ENCODE measurements at places on chromosomes 5 and 9.
A peak's percentile ranks its signal among the peaks of the same experiment; 100 is the strongest.

- no peak for DNase-seq
These were observed 13.6 kb upstream of the OLFM1 start for GRCh38 chr9:135073741-135074305.

DNA sequence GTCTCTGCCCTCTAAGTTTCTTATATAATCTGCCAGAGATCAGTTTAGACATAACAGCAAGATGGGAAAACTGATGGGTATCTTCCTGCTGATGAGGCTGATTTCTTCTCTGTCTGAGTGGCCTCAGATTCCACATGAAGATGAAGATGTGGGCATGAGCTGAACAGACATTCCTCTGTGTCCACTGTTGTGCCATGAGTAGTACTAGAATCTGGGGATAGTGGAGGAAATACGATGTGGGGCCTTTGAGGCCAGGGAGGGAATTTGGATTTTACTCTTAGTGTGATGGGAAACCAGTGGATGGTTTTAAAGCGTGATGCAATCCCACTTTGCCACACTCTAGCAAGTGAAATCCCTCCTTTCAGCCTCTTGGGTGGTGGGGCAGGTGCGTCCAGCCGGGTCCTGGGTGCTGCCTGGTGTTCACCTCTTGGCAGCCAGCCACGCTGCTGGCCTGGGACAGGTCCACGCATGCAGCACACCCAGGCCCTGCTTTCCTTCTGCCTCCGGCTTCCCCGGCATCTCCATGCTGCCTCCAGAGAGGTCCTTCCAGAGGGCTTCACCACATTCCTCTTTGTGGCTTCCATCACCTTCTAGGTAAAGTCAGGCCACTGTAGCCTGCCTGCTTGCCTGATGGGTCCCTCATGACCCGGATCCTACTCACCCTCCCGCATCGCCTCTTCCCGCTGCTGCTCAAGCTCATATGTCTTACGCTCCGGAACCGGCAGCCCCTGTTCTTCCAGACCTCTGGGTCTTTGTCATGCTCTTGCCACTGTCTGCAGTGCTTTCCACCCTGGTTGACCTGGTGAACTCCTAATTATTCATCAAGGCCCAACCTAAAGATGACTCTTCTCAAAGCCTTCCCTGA lies 28.1 kb upstream of the SH3PXD2B start:
- DNase-seq, result no peak

- no peak for DNase-seq
These were observed 18.3 kb upstream of the ANKHD1 start for GRCh38 chr5:140383300-140383699.

DNA sequence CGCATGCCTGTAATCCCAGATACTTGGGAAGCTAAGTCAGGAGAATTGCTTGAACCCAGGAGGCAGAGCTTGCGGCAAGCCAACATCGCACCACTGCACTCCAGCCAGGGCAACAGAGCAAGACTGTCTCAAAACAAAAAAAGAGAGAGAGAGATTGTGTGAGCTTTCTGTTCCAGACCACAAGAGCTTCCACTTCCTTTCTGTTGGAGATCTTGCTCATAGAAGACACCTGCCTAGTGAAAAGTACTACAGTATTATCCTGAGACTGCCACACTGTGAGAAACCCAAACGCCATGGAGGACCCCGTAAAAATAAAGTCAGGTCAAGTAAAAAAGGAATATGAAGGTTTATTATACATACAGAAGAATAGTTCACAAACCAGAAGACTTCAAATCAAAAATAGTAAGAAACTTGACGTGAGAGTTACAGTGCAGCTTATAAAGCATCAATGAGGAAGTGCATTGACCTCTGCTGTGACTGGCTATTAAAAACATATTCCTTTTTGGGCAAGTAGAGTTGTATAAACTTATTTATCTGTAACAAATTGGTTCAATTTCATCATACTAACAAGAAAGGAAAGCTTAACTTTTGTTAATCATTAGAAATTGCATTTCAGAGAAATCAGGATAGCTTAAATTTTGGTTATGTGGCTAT lies 4.3 kb upstream of the EMB start:
- no peak for DNase-seq

- no peak for DNase-seq
These were observed at the start of gene HCN1 for GRCh38 chr5:45696206-45696836. Gene HCN1 (minus strand): TSS chr5:45696380.

- no peak for DNase-seq
These were observed 471.2 kb upstream of the ACTBL2 start for GRCh38 chr5:57953792-57954191.

- DNase-seq, result no peak
These were observed 24.3 kb upstream of the F2R start for GRCh38 chr5:76691467-76692273.

GRCh38 chr5:114448481-114448880 lies 86.6 kb downstream of the KCNN2 start:
- DNase-seq, result no peak

GRCh38 chr9:2016408-2017330 lies 1.5 kb downstream of the SMARCA2 start:
- DNase-seq, result no peak

DNA sequence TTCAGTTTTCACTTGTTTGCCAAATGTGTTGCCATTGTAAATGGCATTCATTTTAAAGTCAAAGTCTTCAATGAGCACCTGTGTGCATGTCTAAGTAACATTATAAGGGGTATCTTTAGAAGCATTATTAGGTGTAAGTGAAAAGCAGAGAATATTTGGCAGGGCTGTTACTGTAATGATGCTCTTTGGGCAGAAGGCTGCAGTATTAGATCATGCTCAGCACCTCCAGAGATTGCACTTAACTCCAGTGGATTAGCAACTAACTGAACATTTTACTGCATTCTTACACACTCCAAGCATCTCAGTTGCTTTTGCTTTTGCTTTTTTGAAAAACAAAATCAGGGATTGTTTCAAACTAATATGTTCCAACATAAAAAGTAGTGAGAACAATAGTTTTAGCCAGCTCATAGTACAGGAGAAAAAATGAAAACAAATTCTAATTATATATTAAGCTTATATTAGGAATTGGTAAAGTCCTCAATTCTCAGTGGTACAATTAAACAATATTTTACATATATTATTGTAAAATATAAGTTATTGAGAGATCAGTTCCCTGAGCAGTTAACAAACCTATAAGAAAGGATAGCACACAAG lies 1740.9 kb upstream of the CDH9 start:
- no peak for DNase-seq

- no peak for DNase-seq
These were observed 307.6 kb downstream of the MSX2 start for GRCh38 chr5:175032013-175032412.

- DNase-seq, result no peak
These were observed 4.6 kb upstream of the FCN1 start for GRCh38 chr9:134922066-134922931.

- no peak for DNase-seq
These were observed 118.9 kb upstream of the LPCAT1 start for GRCh38 chr5:1642621-1643061.

- no peak for DNase-seq
These were observed 26.0 kb upstream of the SPATA31D4 start for GRCh38 chr9:81902196-81902595.

DNA sequence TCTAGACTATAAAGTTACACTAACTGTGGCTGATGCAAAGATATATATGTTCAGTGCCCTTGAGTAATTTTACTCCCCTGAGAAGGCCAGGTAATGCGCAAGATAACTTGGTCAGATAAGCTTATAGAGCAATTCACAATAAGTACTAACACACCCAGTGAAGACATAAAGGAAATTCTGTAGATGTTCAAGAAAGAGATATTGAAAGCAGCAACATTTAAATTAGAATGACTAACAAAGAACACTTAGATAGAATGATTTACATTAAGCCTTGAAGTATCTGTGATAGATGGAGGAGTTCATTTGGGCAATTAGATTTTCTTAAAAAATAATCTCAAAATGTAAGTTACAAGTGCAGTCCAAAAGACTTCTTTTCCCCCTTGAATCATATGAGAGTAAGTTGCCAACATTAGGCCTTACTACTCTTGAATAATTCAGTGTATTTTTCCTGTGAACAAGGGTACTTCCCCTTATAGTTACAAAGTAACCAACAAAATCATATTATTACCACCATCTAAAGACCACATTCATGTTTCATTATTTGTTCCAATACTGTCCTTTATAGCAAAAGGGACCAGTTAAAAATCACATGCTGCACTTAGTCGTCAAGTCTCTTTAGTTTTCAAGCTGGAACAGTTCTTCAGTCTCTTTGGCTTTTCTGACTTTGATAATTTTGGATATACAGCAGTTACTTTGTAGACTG lies 44.4 kb upstream of the ELOVL7 start:
- no peak for DNase-seq

DNA sequence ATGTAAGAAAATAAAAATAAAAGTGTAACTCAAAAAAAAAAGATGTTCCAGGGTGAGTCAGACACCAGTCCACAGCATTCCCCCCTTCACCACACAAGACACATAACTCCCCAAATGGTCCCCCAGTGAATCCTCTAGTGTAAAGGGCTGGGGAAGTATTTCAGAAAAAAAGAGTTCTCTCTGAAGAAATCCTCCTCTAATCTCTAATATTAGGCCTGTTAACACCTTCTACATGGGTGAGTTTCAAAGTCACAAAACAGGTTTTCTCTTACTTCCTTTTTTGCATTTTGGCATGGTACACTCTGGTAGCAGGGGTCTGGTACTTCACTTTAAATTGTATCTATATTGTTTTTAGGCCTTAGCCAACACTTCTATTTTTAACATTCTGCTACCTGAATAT lies 28.2 kb downstream of the RNF145 start:
- no peak for DNase-seq

DNA sequence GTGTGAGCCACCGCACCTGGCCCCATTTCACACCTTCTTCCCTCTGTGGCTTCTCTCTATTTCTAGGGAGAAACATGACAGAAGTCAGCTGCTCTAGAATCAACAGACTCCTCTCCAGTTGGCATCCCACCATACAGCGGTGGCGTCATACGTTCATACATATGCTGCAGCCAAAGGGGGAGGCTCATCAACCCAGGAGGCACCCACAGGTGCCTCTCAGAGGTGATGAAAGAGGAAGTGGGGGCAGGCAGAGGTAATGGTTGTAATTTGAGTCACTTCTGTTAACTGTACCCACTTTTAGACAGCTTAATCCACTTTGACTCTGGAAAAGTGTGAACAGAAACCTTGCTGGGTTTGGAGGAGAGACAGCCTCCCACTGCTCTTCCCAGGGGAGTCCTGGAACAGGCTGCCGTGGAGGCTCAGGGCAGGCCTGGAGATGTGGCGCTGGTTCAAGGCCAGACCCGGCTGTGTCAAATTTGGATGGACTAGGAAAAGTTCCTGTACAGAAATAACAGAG lies 47.3 kb upstream of the SUB1 start:
- DNase-seq, result no peak

DNA sequence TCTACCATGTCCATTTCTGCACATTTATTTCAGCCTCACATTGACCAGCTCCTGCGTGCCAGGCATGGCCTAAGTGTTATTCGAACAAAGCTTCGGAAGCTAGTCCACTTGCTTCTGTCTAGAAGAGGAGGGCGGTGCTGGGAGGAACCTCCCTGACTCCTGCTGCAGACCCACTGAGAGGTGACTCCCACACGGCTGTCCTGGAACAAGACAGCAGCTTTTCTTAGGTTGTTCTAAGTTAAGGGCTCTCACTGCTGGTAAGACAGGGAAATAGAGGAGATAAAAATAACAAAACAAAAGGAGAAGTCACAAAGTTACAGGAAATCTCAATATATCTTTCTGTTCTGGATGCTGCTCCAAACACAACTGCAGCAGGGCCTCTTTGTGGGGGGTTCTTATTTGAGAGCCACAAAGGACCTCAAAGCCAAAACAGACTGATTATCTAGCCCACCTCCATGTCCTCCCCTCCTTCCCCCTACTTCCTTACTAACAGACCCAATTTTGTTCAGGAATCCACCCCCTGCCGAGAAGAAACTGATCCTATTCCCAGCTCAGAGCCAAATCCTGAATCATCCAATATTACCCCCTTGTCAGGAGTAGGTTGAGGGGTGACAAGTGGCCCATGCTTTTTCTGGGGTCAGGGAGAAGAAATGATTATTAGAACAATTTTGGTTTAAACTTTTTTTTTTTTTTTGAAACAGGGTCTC lies 28.4 kb upstream of the KCNIP1 start:
- DNase-seq, result no peak

- no peak for DNase-seq
These were observed 145.4 kb upstream of the PITX1 start for GRCh38 chr5:135179308-135179980.

DNA sequence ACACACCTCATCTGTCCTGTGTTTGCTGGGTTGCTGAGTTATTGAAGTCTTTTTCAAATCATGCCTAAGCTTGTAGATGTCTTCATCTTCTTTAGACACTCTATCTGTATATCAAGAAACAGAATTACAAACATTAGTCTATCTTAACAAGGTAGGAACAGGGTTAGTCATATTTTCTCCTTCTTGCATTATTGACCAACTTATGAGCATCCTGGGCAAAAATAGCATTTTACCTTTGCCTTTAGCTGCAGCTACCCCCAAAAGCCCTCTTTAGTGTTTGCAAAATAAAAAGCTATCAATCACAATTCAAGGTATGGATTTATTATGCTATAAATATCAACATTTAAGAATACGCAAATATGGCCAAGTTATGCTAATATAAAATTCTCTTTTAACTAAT lies 3.4 kb downstream of the PLK2 start:
- DNase-seq, result peak; percentile 54

GRCh38 chr9:72977670-72978069 lies 24.8 kb upstream of the ALDH1A1 start:
- DNase-seq, result no peak

DNA sequence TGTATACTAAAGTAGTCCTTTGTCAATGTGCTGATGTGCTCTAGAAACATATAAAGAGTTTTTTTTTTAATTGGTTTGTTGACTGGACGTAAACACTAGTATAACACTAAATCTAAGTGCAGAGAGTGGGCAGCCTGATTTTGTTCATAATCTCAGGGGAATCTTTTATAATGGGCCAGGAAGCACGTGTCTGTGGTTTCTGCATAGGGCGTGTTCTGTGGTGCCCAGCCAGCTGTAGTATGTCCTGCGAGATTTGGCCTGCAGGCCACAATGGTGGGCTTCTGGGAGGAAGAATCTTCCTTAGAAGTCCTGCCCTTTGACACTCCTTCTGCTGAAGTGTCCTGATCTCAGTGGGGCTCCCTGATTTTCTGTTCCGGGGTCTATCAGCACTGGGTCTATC lies 49.0 kb upstream of the DHFR start:
- no peak for DNase-seq

GRCh38 chr5:111511831-111512374 lies 432 bp downstream of the STARD4 start:
- no peak for DNase-seq

- no peak for DNase-seq
These were observed 86.3 kb upstream of the MELK start for GRCh38 chr9:36486329-36486932.

GRCh38 chr5:2948875-2949274 lies 197.4 kb upstream of the IRX2 start:
- DNase-seq, result no peak

- no peak for DNase-seq
These were observed at the start of gene IRX2 for GRCh38 chr5:2751592-2752021. Gene IRX2 (minus strand): TSS chr5:2751677. CDS start chr5:2751413, 264 bp downstream.

- no peak for DNase-seq
These were observed 137.4 kb upstream of the DMAC1 start for GRCh38 chr9:7936996-7937395.
